ENCODE measurements at places on chromosomes 7 and 10.

DNA sequence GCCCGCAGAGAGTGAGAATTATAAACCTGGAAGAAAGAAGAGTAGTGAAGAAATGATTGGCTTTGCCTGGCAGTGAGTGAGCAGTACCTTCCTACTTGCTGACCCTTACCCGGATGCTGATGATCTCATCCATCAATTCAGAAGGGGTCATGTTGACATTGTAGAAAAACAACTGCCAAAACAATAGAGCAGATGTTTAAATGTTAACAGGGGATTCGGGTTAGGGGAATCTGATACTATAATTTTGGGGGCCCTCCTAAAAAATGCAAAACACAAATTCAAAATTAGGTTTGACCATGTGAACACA, 78.1 kb downstream of the MYOF start:
- DNase-seq = no peak

DNA sequence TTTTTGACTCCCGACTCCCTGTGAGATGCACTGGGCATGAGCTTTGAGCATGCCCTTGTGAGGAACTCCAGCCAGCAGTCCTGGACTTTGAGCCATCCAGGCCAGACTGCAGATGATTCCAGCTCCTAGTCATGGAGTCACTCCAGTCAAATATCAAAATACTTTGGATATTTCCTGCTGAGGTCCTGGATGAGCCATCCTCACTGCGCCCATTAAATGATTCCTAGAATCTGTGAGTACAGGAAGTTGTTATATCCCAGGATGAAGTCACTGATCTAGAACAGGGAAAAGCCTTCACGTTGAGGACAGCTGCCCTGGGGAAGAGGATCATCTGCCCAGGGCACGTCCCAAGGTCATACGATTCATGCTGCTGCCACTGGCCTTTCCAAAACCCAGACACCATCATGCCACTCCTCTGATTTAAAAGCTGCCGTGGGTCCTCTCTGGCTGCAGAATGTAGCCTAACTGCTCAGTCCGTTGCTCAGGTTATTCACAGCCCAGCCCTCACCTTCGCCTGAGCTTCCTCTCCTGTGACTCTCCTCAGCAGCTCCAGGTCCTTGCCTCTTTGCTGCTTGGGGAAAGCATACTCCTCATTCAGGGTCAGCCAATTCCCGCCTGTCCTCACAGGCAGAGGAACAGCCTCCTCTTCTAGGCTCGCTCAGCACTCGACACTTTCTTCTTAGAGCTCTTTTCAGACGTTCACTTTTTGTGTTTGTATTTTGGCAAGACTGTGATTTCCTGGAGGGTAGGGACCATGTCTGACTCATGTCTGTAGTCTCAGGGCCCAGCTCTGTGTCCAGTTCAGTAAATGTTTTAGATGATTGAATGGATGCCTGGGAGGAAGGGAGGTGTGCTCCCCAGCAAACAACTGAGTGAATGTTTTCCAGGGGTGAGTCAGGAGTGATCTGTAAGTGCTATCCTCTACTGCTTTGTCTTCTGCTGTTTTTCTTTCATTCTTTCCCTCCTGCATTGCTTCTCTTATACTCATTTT, 157.8 kb downstream of the SNX10 start:
- DNase-seq = no peak

DNA sequence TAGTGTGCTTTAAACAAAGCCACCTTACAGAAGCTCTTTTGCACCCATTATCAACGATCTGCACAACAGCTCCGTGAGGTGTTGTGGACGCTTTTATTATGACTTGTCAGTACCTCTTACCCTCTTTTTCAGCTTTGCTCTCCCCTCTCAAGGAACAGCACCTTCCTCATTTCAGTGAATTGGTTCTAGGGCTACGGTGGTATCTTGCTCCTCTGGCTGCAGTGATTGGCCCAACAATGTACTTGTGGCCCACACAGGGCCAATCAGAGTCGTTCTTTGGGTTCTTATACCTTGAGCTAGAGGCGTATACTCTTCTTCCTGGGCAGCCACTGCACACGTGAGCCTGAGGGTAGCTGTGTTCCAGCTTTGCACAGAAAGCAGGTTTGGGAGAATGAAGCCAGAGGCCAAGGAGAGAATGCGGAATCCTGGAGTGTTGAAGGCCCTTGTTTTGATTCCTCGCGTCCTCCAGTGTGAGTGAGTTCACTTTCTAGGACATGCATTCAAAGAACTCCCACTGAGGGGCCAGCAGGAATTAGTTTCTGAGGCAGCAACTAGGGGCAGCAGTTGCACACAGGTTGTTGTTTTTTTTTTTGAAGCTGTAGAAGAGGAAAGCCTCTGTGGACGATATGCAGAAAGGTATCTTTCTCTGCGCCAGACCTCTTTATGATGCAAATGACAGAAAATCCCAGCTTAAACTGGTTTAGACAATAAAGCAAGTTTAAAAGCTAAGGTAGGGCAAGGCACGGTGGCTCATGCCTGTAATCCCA, 49.8 kb upstream of the PDZD8 start:
- no peak for DNase-seq

DNA sequence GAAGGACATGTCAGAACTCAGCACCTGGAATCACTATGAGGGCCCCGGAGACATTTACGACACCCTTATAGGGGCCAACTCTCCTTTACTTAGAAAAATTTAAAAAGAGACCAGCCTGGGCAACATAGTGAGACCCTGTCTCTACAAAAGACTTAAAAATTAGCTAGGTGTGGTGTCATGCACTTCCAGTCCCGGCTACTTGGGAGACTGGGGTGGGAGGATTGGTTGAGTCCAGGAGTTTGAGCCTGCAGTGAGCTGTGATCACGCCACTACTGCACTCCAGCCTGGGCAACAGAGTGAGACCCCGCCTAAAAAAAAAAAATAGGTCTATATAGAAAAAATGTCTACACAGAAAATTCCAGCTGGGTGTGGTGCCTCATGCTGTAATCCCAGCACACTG, 7.5 kb upstream of the CYTH3 start:
- no peak for DNase-seq

DNA sequence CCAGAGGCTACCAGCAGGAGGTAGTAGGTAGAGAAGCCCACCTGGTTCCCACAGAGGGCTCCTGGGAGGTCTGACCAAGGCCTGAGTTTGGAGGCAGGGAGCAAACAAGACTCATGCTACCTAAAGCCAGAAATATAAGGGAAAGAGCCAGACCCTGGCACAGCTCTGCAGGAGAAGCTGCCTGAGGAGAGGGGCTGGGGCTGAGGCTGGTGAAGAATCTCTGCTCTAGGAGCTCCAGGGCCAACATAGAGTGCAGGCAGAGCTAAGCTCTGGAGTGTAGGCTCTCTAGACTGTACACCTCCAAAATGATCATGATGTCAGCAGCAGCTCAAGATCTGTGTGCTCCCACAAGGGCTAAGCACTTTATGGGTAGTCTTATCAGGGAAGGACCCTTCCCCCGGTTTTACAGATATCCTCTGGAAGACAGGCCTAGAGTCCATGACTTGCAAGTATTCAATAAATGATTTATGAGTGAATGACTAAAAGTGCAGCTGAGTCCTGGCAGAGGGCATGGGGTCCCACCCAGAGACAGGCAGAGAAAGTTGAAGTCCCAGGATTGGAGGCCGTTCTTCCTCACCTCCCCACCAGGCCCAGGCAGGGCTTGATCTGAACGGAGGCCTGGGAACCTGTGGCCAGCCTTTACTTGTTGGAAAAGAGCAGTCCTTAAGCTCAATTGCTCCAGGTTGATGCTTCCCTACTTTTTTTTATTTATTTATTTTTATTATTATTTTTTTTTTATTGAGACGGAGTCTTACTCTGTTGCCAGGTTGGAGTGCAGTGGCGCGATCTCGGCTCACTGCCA, 71.5 kb upstream of the LRRC4 start:
- no peak for DNase-seq

GRCh38 chr7:47351233-47352154, 230.4 kb downstream of the TNS3 start:
- DNase-seq = no peak

All from hepatic stellate cell (primary cell).